Heart left ventricle (tissue), 16 donors: ENCODE measurements at places on chromosomes 13 and 19. TPM values are rescaled to one million over a fixed set of nuclear protein-coding genes. Genes with fewer than 3 reads are reported as not detected.

DNA sequence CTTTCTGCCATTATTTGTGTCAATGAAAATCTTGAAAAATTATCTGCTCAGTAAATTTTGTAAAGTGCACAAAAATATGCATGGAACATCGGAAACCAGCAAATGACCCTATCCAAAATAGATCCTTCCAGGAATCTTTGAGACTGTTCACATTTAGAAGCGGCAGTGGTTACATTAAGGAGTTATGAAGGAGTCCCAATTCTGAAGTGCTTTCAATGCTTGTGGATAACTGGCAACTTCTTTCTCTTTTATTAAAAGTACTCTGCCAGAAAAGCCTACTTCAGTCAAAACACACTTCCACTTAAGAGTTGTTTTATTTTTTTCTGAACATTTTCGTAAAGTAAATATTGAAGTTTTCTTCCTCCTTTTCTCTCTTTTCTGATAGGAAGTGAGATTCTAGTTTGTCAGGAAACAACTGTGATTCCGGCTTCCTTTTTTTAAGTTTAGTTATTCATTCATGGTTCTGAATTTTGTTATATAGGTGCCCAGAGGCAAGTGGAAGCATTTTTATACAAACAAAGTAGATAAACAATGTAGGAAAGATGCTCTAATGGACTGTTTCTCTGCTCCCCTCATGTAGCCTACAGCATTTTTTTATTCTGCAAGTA is 83.5 kb downstream of the PCDH9 start:
- H3K4me1 ChIP-seq, result peaks cover 14% of the 10 kb centered on the region
- H3K4me3 ChIP-seq, result no peak overlapping the region
- no peaks in the 10 kb centered on the region for H3K27me3 ChIP-seq
- no peak for DNase-seq

DNA sequence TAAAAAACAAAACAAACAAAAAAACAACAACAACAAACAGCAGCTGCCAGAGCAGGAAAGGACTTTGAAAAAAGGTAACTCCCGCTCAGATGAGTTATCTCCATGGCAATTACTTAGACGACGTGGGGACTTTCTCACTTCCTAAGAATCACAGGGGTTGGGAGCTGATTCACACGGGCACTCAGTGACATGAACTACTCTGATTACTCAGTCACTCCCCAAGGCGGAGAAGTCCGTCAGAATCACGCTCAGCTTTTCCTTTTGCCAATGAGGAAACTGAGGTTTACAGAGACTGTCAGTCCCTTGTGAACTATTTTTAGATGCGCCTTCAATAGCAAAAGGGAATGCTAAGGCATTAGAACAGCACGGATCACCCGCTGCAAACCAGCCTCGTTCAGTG is 32.3 kb upstream of the MATK start:
- H3K4me1 ChIP-seq, result peaks cover 9% of the 10 kb centered on the region
- no peak overlapping the region for H3K4me3 ChIP-seq
- H3K36me3 ChIP-seq, result no peaks in the 10 kb centered on the region
- no peaks in the 10 kb centered on the region for H3K27me3 ChIP-seq
- DNase-seq, result no peak

The PODNL1 gene
- total RNA-seq, result 1.6 TPM

The KCNC3 gene
- total RNA-seq, result 4.4 TPM
